Activated T-helper 2 cell treated with anti-CD3 and anti-CD28 coated beads, Interferon-gamma antibody, Interleukin-2, Interleukin-4, amounts not matched to agents 10 μg/mL and 5 μg/mL and 100 μg/mL, durations not matched to agents 14 hours and 24 hours and 36 hours (primary cell): ENCODE measurements at places on chromosomes 5 and 9. TPM values are rescaled to one million over a fixed set of nuclear protein-coding genes. Genes with fewer than 3 reads are reported as not detected.

The IFNA21 gene
- total RNA-seq: not detected in 2 replicates

The IL31RA gene
- not detected in 2 replicates for total RNA-seq

The KIF4B gene
- total RNA-seq: 0.07 TPM in 1 of 2 replicates, not detected in the other

The FBXO38 gene
- total RNA-seq: 55.2 and 68.9 TPM in 2 replicates

The PCDHGA3 gene
- 0.11 and 0.16 TPM in 2 replicates for total RNA-seq

The STXBP1 gene
- total RNA-seq: 44.5 and 48.9 TPM in 2 replicates

The DAB2 gene
- total RNA-seq: not detected in 2 replicates

The CEL gene
- 2.0 and 2.1 TPM in 2 replicates for total RNA-seq

The AJM1 gene
- total RNA-seq: 5.0 and 5.1 TPM in 2 replicates
